ENCODE measurements at places on chromosomes 2 and 18.

DNA sequence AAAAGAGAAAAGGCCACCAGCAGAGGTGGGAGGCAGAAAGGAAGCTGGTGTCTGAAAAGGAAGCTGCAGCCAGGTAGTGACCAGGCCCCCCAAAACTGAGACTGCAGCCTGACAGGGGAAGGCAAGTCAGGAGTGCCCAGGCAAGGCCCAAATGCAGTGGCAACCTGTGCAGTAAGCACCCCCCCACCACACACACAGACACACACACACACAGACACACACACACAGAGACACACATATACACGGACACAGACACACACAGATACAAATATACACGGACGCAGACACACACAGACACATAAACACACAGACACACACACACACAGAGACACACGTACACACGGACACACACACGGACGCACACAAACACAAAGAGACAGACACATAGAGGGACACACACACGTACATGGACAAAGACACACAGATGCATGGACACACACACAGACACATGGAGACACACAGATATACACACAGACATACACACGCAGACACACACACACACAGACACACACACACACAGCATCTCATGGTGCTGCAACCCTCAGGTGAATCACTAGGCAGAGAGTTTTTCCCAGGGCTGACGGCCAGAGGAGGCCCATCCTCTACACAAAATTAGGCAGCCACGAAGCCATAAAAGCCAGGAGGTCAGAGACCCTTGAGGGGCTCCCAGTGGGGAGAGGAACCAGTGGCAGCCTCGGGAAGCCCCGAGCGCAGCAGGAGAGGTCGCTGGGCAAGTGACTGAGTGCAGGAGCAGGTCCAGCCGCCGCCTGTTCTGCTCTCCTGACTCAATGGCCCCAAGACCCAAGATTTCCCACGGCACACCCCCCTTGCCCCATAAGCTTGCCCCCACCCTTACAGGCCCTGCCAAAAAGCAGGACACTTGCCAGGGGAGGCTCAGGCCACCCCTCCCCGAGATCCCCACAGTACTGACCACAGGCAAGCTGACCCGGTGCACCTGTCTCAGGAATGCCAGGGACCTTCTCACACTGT is 6.3 kb downstream of the SDC1 start:
- no peak for DNase-seq

GRCh38 chr2:73931531-73932500 is 5.1 kb downstream of the DGUOK start:
- DNase-seq: no peak

DNA sequence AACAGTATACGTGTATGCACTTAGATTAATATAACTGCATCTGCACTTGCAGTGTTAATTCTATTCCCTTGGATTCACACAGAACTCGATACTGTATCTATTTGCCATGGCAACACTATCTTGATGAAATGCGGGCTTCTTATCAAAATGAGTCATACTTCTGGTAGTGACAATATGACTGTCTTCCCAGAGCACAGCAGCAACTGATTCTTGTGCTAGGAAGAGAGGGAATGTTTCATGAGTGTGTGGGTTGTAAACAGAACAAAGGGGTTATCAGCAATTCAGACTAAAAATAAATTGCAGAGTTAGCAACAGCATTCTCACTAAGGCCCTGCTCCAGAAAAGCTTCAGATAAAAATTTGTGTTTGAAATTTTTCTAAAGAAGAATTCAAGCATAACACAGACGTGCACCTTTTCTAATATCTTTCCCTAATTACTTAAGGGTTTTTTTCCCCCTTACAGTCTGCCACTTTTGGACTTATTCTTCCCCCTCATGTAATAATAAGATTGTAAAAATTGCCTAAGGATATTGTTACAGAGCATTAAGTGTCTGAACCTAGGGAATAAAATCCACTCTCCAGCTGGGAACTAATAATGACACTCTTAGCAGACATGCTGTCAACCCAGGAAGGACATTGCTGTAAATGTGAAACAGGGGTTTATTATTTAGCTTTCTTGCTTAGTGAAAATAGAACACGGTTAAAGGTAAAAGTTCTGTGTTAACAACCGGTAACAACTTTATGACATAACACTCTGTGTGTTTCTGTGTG is 99.9 kb upstream of the SLC38A11 start:
- DNase-seq: no peak

DNA sequence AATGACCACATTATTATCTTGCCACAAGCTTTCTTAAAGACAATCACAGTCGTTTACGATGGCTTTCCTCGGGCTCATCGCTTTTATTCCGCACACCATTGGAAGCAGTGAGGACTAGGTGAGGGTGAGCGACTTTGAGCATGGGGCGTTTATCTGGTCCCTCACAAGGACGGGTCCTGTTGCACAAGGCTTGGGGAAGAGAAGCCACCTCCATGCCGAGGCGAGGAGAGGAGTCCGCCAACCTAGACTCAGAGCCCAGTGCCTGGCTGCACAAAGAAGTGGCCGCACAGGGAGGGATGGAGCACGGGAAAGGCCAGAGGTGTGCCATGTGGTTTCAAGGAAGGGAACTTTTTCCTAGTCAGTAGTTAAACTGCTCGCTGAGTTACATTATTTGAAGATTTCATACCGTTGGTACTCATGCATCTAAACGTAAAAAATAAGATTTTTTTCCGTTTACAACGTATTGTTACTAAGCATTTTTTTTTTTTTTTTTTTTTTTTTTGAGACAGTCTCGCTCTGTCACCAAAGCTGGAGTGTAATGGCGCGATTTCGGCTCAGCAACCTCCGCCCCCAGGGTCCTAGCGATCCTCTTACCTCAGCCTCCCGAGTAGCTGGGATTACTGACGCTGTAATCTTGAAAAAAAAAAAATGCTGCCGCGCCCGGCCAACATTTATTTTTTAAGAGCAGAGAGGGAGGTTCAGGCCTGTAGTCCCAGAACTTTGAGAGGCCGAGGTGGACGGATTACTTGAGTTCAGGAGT is 849 bp upstream of the CYP27C1 start:
- no peak for DNase-seq

- no peak for DNase-seq
Measured at GRCh38 chr2:9030841-9031240, 27.4 kb upstream of the MBOAT2 start.

GRCh38 chr2:65620026-65620425 is 187.6 kb upstream of the SPRED2 start:
- no peak for DNase-seq

DNA sequence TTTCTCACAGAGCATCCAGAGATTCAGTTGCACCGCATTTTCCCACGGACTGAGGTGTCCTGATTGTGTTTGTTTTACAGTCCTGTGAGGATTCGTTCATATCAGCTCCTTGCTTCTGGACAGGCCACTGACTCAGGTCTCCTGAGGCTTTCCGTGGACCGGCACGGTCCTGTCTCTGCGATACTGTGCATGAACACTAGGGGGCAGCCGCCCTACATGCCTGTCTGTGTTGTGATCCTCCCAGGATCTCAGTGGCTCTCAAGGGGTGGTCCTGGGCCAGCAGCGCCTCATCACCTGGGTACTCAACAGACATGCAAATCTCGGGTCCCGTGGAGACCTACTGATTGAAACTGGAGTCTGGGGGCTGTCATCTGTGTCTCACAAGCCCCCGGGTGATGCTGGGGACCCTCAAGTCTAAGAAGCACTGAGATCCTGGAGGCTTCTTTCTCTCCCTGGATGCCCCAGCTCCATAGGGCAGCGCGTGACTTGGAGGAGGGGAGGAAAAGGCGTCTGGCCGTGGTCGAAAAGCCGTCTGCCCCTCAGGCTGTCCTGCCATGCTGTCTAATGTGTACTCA is 28.9 kb downstream of the IL1R2 start:
- peak; percentile 76 for DNase-seq

- no peak for DNase-seq
Measured at GRCh38 chr2:159516241-159516758, 100.0 kb downstream of the BAZ2B start.

DNA sequence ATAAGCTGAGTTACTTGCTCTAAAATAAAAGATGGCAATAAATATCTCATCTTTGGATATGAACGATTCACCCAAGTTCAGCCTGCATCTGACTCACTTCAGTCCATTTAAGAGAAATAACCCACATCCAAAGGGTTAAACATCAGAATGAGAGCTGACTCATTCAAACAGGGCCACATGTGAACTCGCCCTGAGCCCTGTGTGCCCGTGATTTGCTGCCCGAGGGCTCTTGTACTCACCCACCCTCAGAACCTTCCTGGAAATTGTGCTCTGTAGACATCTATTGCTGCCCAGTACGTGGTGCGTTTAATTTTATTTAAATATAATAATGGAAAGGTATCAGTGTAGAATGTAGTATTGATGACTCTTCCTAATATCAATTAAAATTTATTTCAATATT is 66.9 kb upstream of the RBM44 start:
- DNase-seq: peak; percentile 31

All from natural killer cell (primary cell).